ENCODE measurements at places on chromosomes 12 and 14. TPM values are rescaled to one million over a fixed set of nuclear protein-coding genes. Genes with fewer than 3 reads are reported as not detected.

ACTR6 gene
- polyA plus RNA-seq = 20.0 TPM

C1S gene
- polyA plus RNA-seq = 138 TPM

LRP6 gene
- 34.3 TPM for polyA plus RNA-seq

GRCh38 chr14:100203146-100203545 is 35.8 kb upstream of the YY1 start:
- DNase-seq = no peak

DNA sequence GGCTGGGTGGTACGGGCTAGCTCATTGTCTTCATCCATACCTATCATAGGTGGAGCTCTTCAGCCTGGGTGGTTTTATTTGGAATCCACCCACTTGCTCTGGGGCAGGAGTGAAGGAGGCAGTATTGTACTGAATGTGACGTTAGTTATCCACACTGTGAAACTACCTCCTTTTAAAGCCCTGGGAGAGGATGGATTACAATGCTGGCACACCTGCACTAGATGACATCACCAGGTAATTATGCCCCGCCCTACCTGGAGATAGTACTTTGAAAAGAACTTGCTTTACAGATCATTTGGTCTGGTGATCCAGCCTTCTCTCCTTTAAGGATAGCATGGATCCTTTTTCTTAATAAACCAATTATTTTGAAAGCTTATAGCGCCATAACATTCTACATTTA is 78.0 kb downstream of the B4GALNT3 start:
- no peak for DNase-seq

DNA sequence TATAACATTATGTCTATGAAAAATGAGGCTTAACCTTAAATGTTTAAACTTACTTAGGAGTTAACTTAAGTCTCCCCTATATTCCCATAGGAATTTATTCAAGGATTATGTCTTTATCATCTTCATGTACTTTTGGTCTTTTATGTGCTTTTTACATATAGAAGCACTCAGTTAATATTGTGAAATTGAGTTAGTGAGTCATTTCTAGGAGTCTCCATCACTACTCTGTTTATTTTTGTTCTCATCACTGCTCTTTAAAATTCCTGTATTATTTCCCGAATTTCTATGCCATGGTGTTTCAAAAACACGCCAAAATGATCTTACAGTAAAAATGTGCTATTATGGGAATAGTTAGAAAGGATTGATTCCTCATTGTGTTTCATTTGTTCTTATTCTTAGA is 31.6 kb downstream of the TBC1D15 start:
- DNase-seq = no peak
